Stimulated activated CD8-positive, alpha-beta memory T cell treated with anti-CD3 and anti-CD28 coated beads, Interleukin-7, amount 100 ng/mL, for 1 hour (primary cell): ENCODE measurements at places on chromosomes 2 and 18.

GRCh38 chr18:74745633-74746403 lies 148.1 kb downstream of the ZNF407 start:
- no peak for DNase-seq

- DNase-seq = no peak
Measured at GRCh38 chr18:69490072-69490471, 89.4 kb downstream of the DOK6 start.

DNA sequence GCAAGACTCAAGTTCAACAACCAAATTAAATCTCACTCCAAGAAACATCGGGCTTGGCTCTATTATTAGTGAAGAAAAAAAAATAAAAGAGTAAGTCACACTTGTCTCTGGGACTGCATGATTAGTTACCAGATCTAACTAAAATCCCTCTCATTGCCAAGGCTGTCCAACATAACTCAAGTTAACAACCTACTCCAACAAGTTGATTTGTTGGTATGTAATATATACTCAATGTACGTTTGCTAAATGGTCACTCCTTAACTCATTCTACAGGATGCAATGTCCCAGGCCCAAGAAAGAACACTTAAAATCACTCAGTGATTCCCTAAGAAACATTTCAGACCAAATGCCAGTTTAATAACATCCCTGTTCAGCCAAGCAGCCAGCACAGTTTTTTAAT lies 95.1 kb downstream of the DYM start:
- DNase-seq = no peak

DNA sequence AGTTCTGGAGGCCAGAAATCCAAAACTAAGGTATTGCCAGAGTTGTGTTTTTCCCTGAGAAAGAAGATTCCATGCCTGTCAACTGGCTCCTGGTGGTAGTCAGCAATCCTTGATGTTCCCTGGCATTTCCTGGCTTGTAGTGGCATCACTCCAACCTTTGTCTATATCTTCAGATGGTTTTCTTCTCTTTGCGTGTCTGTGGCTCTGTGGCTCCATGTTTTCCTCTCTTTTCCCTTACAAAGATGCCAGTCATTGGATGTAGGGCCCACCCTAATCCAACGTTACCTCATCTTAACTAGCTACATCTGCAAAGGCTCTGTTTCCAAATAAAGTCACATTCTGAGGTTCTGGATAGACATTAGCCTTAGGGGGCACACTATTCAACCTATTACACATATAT lies 41.8 kb downstream of the SLC14A1 start:
- no peak for DNase-seq

GRCh38 chr2:53148221-53148620 lies 619.4 kb upstream of the CHAC2 start:
- no peak for DNase-seq

DNA sequence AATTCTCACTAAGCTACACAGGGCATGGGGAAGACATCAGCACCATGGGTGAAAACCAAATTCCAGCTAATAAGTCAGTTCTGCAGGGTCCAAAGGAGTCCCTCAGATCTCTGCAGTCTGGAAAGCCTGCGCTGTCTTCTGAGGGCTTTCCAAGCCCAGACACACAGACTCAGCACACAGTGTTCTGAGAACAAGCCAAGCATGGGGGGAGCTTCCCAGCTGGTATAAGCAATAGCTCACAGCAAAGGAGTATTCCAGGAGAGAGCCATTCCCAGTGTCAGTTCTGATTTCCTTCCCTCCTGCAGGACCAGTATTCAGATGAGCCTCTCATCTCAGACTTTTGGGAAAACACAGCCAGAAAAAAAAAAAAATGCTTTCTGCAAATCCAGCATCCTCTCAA lies 370.8 kb downstream of the TNS1 start:
- no peak for DNase-seq

GRCh38 chr18:56224669-56225561 lies 413.5 kb downstream of the TXNL1 start:
- no peak for DNase-seq

DNA sequence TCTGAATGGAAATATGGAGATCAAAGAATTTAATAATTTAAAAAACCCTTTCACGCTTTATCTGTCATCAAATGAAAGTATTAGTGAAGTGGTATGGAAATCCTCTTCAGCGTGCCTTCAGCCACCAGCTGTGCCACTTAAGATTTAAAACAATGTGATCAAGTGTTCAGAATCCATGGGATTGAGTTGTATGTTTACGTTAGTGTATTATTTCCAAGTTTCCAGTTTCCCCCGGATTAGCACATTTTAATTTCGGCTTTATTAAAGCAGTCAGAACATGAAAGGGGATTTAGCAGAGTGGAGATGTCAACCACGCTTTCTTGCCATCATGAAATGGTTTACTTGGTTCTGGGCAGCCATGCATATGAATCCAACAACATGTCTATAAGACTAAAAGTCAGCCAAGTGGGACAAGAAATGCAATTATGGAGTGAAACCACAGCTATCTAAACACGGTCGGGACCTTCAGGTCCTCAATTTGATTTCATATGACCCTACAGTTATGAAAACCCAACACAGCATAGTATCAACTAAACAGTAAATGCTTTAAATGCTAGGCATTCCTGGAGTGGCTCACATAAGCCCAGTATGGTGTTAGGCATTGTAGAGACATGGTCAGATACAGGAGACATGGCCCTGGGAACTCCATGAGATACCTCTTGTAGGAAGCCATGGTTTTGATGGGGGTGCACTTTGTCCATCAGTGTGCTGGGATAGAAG lies 224.9 kb upstream of the EPAS1 start:
- no peak for DNase-seq

DNA sequence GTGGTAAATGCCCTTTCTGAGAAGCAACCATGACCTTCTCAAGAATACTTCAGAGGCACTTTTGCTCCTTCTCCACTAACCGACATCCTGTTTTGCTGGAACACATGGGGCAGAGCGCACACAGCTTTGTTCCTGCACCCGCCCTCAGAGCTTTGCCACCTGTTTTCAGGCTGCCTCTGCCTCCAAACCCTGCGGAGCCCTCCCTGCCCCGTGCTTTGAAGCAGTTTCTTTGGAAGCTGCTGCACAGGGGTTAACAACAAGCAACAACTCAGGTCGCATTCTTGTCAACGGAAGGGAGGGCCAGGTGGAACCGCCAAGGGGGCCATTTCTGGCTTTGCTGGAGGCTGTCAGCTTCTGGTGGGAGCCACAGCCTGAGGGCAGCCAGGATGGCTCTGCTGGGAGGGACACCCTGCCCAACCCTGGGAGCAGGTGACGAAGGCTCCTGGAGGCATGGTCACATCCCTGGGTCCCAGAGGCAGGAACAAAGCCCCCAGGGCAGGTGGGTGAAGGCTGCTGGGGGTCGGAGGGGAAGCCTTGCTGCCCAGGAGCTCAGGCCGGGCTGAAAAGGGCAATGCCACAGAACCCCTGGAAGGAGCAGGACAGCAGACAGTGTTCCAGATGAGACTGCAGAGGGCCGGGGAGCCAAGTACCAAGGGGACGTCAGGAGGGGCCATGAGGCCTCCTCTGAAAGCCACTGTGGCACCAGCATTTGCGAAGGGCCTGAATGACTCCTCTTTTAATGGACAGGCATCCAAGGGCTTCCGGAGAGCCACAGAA lies 46.8 kb downstream of the MRPS5 start:
- peak; percentile 27 for DNase-seq

GRCh38 chr2:88248280-88248828 lies 78.2 kb downstream of the THNSL2 start:
- DNase-seq = no peak

GRCh38 chr2:51158251-51158650 lies 126.3 kb upstream of the NRXN1 start:
- DNase-seq = no peak

- no peak for DNase-seq
Measured at GRCh38 chr2:195451160-195451559, 205.9 kb upstream of the SLC39A10 start.

DNA sequence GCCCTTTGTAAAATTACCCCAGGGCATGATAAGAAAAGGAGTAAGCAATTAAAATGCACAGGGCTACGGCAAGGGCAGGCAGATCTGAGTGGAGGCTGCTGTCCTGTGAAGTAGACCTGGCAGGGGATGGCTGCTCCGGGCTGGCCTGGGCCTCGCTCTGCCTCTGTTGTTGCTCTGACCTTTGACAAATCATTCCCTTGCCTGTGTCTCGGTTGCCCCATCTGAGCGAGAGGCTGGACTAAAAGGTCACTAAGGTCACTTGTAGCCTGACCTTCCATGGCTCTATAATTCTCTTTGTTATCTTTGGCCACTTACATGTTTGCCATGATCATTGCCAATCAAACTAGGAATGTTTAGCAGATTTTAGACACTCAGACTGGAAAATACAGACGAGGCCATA lies 118.1 kb downstream of the KLHL29 start:
- no peak for DNase-seq

DNA sequence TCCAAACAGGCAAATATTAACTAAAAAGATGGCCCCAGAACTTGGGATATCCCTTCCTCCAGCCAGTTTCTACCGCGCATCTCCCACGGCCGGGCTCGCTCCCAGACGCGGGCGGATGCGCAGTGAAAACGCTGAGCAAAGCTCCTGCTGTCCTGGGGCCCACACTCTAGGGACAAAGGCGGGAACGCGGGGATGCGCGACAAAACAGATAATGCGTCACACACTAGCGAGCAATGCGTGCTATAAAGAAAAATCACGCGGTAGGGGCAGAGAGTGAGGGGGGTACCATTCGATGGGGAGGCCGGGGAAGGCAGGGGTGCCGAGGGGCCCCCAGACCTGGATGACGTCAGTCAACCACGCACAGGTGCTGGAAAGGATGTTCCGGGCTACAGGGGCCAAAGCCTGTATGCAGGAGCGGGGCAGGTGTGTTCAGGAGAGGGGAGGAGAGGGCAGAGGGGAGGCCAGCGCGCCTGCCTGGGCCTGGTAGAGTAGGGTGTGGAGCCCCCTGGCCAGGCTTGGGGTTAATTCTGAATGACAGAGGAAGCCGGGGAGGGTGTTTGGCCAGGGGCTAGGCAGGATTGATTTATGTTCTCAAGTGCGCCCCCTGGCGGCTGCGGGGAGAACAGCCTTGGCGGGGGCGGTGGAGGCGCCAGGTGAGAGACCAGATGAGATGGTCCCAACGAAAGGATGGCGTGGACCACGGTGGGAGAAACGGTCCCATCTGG lies 14.9 kb upstream of the ITM2C start:
- peak; percentile 43 for DNase-seq

DNA sequence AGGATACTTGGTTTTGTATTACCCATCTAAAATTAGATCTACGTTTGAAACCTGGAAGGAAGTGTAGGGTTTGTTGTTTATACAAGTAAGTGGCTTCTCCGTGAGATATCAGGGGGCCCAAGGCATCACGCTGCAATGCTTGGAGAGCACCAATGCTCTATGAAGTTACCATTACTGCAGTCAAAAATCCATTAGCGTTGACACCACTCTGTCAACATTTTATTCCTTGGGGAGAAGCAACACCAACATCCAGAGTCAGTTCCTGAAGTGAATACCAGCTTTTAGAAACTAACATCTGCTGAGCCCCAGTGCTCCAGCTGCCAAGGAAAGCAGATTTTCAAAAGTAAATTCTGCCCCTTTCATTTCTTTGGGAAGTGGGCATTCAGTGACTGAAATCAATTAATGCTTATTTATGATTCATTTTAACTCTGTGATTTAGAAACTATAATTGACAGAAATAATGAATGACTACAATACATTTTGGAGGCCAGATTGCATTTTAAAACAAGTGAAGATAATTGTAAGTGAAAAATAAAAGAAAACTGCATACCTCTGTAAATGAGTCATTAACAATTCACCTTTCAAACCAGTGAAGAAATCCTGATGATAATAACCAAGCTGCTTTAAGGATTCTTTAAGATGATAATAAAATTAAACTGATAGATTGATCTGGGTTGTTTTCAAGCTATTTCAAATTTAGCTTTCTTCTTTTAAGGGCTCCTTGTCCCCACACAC lies 30.5 kb downstream of the LRP1B start:
- no peak for DNase-seq

GRCh38 chr2:214750529-214750928 lies 59.0 kb downstream of the BARD1 start:
- no peak for DNase-seq

DNA sequence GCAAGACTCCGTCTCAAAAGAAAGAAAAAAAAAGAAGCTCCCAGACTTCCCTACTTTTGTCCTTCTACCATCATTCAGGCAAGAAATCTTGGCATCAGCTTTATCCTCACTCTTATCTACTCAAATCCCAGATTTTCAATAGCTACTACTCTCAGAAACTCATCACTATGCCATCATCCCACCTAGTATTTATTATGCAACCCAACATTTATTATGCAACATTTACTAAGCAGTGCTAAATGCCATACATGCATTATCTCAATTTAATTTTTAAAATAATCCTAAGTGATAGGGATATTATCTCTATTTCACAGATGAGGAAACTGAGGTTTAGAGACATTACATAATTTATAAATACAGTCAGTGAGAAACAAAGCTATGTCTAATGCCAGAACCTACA lies 4.1 kb downstream of the USP37 start:
- DNase-seq = no peak

DNA sequence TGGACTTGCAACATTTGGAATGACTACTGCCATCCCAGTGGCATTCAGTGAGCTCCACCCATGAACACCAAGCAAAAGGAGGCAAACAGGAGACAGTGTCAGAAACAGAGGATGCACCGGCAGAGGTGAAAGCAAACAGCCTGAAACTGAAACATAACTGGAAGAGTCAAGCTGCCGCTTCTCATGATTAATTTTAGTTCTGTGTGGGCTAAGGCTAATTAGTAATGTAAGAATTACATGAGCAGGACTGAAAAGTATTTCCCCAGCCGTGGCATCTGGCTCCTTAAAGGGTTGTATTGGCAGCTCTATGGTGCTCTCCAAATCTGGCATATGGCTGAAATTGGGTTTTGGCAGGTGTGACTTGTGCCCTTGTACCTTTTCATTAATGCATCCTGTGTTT lies 1108.1 kb downstream of the TSN start:
- no peak for DNase-seq
